ENCODE measurements at places on chromosomes 16 and 17.
A peak's percentile ranks its signal among the peaks of the same experiment; 100 is the strongest.

- DNase-seq: no peak
Observed at GRCh38 chr17:32484041-32484461, 2.7 kb upstream of the CDK5R1 start.

DNA sequence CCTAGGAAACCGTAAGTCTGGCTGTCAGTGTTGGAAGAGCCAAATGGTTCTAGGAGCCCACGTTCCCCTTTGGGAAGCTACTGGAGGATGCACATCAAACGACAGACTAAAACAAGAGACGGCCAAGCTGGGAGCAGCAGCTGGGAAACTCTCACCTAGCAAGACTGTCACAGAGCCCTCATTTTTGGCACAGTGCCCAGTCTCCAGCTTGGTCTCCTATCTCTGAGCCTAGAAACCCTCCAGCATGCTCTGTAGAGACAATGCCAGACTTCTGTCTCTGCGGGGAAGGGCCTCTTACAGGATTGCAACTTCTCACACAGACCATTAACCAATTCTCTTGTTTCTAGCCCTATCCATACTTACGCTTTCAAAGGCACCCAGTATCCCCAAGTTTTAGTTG, 23.5 kb downstream of the GTF3C1 start:
- DNase-seq: no peak

- DNase-seq: no peak
Observed at GRCh38 chr17:74736513-74737298, at the start of gene RAB37. RAB37 (plus strand) TSS chr17:74737256; CDS start chr17:74737273, 17 bp downstream.

- no peak for DNase-seq
Observed at GRCh38 chr17:1746975-1747543, 4.4 kb downstream of the SERPINF2 start.

GRCh38 chr17:1275962-1276736, 3.3 kb upstream of the TRARG1 start:
- DNase-seq: peak; percentile 54

GRCh38 chr17:5629128-5629527, 44.8 kb upstream of the NLRP1 start:
- no peak for DNase-seq

Measured in T-helper 2 cell treated with Interferon-gamma antibody and Interleukin-4, amounts not matched to agents 5 μg/mL and 100 μg/mL, for 36 hours (primary cell).